ENCODE measurements at places on chromosomes 3 and 15. TPM values are rescaled to one million over a fixed set of nuclear protein-coding genes. Genes with fewer than 3 reads are reported as not detected.

GRCh38 chr3:183819831-183820230, 5.5 kb downstream of the MAP6D1 start:
- DNase-seq = no peak

DNA sequence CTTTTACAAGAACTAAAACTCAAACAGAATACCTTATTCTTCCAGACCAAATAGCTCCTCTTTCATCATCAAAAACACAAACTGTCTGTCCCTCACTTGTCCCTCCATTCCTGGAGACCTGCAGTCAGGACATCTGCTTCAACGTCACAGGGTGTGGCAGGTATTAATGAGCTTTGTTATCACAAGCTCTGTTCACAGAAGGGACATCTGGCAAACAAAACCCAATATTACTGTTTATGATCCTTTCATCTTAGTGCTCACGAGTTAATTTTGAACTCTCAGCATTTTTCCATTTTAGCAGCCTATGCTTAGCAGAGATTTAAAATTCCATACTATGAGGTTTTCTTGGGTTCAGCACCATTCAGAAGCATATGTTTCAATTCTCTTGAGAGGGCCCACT, 32.9 kb downstream of the AP3S2 start:
- no peak for DNase-seq

DNA sequence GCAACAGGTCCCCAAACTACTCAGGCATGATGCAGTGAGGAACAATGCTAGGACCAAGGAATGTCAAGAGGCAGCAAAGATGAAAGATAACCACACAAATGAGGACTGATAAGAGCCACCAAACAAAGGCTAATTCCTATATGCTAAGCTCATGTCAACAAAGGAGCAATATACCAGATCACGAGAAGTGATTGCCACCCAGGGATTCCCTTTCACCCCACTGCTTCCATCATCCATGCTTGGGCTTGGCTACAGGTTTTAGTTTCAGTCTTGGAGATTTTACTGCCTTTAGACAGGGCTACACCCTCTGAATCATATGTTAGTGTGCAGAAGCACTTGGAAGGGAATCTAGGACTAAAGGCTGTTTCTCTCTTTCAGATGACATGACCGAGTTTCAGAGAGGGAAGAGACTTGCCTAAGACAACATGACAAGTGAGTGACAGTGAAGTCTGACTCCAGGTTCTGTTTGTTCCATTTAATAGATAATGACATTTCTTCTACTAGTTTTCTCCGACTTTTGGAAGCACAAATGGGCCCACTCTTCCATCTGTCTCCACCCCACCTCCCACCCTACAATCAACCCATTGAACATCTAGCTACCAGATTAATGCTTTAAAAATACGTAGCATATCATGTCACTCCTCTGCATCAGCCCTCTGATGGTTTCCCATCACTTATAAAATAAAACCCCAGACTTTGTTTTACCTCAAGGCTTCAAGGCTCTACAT, 173.5 kb upstream of the LRRN1 start:
- DNase-seq = no peak

DNA sequence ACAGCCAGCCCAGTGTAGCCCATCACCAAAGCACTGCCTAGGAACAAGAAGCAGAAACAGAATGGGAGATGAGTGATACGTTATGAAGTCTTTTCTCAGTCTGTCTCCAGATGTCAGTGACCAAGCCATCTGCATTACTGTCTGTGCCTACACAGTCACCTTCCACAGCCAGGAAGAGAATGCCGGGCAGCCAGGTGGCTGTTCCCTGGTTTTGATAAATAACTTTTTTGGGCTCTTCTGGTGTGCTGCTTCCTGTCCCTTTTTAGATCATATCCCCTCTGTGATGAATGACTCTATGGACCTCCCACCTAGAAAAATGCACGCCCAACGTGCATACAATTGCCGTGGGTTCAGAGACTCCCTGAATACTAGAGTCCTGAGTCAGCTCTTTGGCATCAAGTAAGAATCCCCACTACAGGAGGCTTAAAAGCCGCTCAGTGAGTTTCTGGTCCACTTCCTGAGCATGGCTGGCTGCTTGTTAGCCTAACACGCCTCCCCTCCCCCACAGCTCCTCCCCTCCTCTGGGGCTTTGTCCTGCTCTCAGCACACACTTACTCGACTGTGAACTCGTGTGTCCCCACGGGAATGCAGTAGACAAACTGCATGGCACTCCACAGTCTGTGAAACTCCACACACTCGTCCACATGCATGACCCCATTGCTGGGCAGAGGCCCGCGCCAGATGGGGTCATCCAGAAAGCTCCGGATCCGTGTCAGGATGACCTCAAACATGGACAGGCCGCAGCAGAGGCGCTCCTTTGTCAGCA, 34.7 kb downstream of the NIPA2 start:
- no peak for DNase-seq

- no peak for DNase-seq
Observed at GRCh38 chr15:75397494-75397893, 29.1 kb upstream of the MAN2C1 start.

GRCh38 chr3:50318615-50319014, 3.9 kb downstream of the HYAL2 start:
- no peak for DNase-seq

GRCh38 chr3:121411523-121411922, 134.3 kb downstream of the POLQ start:
- no peak for DNase-seq

DNA sequence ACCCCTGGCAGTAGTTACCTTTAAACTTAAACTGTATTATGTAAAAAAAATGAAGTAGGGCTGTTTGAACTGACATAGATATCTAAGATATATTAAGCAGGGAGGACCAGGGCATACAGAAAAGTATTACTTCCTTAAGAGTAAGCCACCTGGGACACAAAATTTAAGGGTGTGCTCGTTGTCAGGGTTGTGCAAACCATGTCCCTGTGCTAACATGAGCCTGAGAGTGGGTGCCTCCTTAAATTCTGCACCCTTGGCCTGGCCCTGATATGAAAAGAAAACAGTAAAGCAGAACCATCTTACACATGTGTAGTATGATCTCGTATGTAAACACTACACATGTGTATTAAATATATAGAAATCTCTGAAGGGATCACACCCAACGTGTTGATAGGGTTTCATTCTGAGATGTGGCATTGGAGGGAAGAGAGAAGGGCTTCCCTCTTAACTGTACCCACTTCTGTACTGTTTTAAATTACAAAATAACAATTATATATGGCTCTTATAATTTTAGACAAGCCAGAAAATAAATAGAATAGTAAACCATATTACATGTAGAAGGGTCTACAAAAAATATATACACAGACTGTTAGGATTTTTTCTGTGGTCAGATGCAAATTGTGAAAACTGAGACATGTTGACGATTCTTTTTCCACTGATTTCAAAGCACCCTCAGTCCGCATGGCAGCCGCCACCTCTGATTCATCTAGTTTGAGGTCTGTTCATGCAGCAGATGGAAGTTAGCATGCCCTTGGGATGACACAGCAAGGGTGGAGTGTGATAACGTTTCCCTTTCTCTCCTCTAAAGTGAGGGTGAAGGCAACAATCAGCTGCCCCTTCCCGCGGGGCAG, 400.8 kb upstream of the PROK2 start:
- no peak for DNase-seq

GRCh38 chr15:59721411-59721810, 32.3 kb upstream of the BNIP2 start:
- DNase-seq = no peak

DNA sequence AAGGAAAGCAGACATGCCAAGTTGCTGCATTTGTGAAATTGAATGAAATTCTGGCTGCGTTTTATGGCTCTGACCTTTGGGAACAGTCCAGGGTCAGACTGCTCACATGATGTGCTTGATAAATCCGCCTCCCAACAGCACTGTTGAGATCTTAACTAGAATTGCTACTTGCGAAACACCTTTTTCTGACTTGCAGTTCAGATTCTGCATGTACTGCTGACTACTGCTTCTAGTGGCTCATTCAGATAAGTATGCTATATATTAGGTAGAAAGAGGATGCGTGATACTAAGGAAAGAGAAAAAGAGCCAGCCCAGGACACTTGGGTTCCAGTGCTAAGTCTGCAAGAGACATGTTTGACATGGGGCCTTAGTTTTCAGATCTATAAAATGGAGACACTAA, 129.4 kb downstream of the LPP start:
- no peak for DNase-seq

GRCh38 chr3:75242012-75242735, 422.0 kb upstream of the FRG2C start:
- no peak for DNase-seq

- no peak for DNase-seq
Observed at GRCh38 chr15:85005746-85006145, 24.1 kb downstream of the PDE8A start.

GRCh38 chr3:46914849-46915248, 37.3 kb downstream of the PTH1R start:
- no peak for DNase-seq

GRCh38 chr3:105359098-105359762, 7.5 kb upstream of the ALCAM start:
- DNase-seq = no peak

DNA sequence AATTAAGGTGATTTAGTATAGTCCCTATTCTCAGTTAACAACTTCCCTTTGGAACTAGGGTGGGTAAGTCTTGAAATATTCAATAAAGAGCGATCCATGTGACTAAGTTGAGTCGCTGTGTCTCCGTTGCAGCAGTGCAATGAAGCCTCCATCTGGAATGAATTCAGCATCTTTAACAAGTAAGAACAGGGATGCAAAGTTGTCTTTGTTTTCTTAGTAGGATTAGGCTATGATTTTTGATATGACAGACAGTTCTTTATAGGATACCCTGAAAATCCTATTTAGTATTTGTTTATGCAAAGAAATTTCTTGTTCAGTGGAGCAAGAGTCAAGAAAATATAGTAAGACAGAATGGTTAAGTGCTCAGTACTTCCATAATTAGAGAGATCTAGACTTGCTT, 52.7 kb downstream of the RBMS3 start:
- no peak for DNase-seq

- DNase-seq = no peak
Observed at GRCh38 chr15:66882251-66883020, 180.4 kb downstream of the SMAD6 start.

- no peak for DNase-seq
Observed at GRCh38 chr15:49415149-49415548, 7.9 kb upstream of the FGF7 start.

DNA sequence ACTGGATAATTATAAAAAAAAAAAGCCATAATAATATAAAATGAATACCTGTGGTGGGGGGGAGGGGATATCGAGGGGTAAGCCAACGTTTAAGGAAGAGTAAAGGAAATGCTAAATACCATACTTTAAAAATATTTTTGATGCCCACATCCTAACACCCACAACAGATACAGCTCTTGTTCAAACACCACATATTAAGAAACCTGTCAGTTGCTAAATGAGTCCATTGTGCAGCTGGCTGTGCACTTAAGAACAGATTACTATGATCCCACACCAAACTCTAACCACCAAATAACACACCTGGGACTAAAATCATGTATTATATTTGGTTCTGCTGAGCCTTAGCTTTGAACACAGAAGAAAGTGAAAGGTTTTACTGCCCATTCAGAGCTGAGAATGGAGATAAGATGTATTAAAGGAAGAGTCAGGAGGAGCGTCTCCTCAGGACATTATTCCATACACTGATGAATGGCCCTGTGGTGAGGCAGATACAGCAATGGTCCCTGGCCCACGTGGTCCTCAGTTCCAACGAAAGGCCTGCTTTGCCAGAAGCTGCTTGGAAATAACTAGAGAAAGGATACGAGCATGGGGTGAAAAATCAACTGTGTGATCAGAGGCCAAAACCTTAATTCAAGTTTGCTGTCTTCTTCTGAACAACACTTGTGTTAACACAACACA, 515.4 kb downstream of the FOXP1 start:
- no peak for DNase-seq

DNA sequence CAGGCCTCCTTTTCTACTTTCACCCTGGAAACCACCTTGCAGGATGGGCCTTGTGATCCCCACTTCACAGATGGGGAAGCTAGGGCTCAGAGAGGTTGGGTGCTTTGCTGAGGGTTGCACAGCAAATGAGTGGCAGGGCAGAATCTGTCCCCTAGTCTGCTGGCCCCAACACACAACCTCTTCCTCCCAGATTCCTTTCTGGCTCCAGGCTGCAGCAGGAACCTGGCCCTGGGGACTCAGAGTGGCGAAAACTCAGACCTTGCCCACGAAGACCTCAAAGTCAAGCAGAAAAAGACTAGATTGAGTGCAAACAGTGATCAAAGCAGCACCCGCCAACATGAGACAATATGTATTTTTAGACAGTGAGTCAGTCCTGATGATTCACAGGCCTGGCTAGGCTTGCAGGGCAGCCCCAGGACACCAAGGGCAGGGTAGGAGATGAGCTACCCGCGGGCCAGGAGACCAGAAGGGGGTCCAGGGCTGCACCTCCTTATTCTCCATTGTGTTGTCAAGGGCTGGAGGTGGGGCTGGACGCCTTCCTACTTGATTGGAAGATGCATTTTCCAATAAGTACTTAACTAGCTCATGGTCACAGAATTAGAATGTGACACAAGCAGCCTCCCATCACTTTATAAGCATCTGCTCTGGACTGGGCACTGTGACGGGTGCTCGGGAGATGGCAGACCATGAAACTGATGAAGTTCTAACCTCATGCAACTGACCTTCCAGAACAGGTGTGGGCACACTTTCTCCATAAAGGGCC, 23.9 kb downstream of the GOLGA6L2 start:
- DNase-seq = no peak

The BTD gene
- 16.3 TPM for total RNA-seq

The GP5 gene
- 0.15 TPM for total RNA-seq

The TMCO5A gene
- total RNA-seq = not detected

The THPO gene
- total RNA-seq = 0.23 TPM

The KNG1 gene
- not detected for total RNA-seq

The GPR149 gene
- total RNA-seq = not detected

Measured in left lung (tissue), 14 donors.